ENCODE measurements at places on chromosomes 6 and 20. TPM values are rescaled to one million over a fixed set of nuclear protein-coding genes. Genes with fewer than 3 reads are reported as not detected.

Gene DLK2
- not detected for total RNA-seq

Gene KCNQ2
- total RNA-seq: not detected

Gene HLA-DMB
- total RNA-seq: 0.39 TPM

Gene MPIG6B
- not detected for total RNA-seq

Gene BEND6
- total RNA-seq: 0.66 TPM

Gene OPN5
- total RNA-seq: not detected

Gene MRAP2
- total RNA-seq: 5.8 TPM

Gene PNPLA1
- total RNA-seq: not detected

Gene MYL9
- total RNA-seq: 90.4 TPM

Gene PAX1
- not detected for total RNA-seq

Gene THBD
- 28.0 TPM for total RNA-seq

Gene NKAIN4
- not detected for total RNA-seq

Gene MATN4
- total RNA-seq: not detected

Gene FAM83C
- total RNA-seq: not detected

Gene SDCBP2
- 5.5 TPM for total RNA-seq

Gene SLC17A2
- not detected for total RNA-seq

Gene IGF2R
- 60.2 TPM for total RNA-seq

Gene FRMD1
- total RNA-seq: not detected

Gene SLC22A2
- total RNA-seq: not detected

Gene GLO1
- 120 TPM for total RNA-seq

Gene FOXA2
- total RNA-seq: not detected

Gene RIN2
- total RNA-seq: 119 TPM

Gene FUCA2
- 85.0 TPM for total RNA-seq

Gene C6orf58
- not detected for total RNA-seq

Gene C4A
- total RNA-seq: 5.2 TPM

Gene MLN
- total RNA-seq: not detected

Gene ZDHHC14
- 23.6 TPM for total RNA-seq

Gene PRDM13
- not detected for total RNA-seq
